Effector memory CD4-positive, alpha-beta T cell (primary cell): ENCODE measurements at places on chromosomes 12 and 14.

- DNase-seq: no peak
- no peaks in the 10 kb centered on the region for H3K4me1 ChIP-seq
- no peaks in the 10 kb centered on the region for H3K27me3 ChIP-seq
- no peak overlapping the region for H3K27ac ChIP-seq
These were observed 170.4 kb downstream of the PRKD1 start for GRCh38 chr14:29757188-29757680.

GRCh38 chr14:72892879-72893635 is 844 bp downstream of the DPF3 start:
- no peak overlapping the region for H3K27ac ChIP-seq
- H3K4me1 ChIP-seq: peaks cover 10% of the 10 kb centered on the region
- peak overlapping the region; percentile 91 for H3K4me3 ChIP-seq
- no peak for DNase-seq
- H3K27me3 ChIP-seq: peaks cover 18% of the 10 kb centered on the region
- H3K36me3 ChIP-seq: no peaks in the 10 kb centered on the region

DNA sequence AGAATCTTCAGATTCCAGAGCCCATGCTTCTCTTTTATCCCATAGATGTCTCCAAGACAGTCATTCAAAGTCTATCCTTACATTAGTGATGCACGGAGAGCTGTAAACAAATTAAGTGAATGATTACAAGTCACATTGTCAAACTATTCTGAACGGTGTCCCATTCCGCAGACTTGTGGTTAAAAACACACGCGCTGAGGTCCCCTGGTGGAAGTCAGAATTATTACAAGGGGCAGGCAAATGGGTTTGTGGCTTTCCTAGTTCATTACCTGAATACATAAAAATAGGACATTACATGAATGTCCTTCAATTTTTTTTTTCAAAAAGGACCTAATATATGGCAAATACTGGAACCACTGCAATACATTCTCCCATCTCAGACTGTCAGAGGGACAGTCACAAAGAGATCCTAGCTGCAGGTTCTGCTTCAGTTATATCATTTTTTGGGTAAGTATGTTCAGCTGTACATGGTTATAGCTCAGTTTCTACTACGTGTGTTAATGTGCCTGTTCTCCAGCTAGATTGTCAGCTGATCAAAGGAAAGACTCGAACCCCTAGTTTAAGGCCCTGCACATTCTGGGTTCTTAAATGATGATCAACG is 53.1 kb upstream of the STON2 start:
- H3K27ac ChIP-seq: no peak overlapping the region
- H3K36me3 ChIP-seq: no peaks in the 10 kb centered on the region
- H3K4me3 ChIP-seq: no peak overlapping the region
- H3K4me1 ChIP-seq: no peaks in the 10 kb centered on the region

DNA sequence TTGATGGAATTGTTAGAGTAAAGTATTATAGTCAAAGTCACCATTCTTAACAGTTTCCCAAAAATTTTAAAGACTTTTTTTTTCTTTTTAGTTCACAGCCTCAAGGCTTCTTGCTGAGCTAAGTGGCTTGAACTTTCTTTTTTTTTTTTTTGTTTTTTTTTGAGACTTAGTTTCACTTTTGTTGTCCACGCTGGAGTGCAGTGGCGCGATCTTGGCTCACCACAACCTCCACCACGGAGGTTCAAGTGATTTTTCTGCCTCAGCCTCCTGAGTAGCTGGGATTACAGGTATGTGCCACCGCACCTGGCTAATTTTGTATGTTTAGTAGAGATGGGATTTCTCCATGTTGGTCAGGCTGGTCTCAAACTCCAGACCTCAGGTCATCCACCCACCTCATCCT is 92.8 kb downstream of the SETD3 start:
- DNase-seq: no peak
- no peaks in the 10 kb centered on the region for H3K36me3 ChIP-seq
- H3K4me1 ChIP-seq: no peaks in the 10 kb centered on the region
- H3K27ac ChIP-seq: no peak overlapping the region
- H3K27me3 ChIP-seq: no peaks in the 10 kb centered on the region

DNA sequence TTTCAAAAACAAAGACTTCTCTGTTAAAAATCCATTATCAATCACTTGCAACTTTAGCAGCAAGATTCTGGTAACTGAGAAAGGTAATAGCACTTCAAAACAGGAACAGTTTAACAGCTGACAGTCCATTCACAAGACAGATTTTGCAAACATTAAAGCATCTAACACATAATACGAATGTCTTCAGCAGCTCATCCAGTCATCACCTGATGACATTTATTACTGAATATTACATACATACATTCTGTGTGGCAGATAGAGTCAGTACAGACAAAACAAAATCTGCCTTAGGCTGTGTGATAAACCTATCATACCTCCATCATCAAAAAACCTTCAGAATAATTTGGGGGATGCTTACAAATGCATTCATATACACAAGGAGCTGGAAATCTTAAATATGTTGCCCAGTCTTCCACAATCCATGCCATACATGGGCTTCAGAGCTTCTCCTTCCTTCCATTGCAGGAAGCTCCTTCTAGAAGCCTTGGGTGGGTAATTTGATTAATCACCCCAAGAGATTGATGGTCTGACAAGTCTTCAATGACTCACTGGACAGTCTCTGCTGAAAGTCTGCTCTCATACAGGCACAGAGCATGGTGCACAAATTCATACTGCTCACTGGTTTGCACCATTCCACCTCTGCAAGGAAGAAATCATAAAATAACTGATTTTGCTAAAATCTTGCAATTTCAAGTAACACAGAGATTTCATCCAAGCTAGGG is 1.6 kb upstream of the PTPRB start:
- no peak for DNase-seq
- no peak overlapping the region for H3K4me3 ChIP-seq
- no peaks in the 10 kb centered on the region for H3K36me3 ChIP-seq
- no peaks in the 10 kb centered on the region for H3K4me1 ChIP-seq

DNA sequence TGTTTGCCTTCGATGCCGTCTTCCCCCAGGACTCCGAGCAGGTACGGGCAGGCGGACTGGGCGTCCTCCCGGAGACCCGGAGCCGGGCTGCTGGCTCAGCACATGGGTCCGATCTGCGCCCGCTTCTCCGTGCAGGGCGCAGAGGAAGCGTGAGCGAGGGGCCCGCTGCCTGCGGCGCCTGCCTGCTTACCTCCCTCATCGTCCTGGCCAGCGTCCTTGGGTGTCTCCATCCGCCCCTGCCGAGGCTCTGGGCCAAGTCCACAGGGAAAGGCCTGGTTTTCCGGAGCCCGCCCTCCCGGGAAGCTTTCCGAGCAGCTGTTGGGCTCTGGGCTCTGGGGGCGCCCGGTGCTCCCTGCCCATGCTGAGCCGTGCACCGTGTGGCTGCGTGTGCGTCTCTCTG is 33.5 kb downstream of the KIF26A start:
- no peaks in the 10 kb centered on the region for H3K27me3 ChIP-seq
- no peak overlapping the region for H3K27ac ChIP-seq
- DNase-seq: no peak
- no peak overlapping the region for H3K4me3 ChIP-seq
- no peaks in the 10 kb centered on the region for H3K4me1 ChIP-seq
- no peaks in the 10 kb centered on the region for H3K36me3 ChIP-seq

DNA sequence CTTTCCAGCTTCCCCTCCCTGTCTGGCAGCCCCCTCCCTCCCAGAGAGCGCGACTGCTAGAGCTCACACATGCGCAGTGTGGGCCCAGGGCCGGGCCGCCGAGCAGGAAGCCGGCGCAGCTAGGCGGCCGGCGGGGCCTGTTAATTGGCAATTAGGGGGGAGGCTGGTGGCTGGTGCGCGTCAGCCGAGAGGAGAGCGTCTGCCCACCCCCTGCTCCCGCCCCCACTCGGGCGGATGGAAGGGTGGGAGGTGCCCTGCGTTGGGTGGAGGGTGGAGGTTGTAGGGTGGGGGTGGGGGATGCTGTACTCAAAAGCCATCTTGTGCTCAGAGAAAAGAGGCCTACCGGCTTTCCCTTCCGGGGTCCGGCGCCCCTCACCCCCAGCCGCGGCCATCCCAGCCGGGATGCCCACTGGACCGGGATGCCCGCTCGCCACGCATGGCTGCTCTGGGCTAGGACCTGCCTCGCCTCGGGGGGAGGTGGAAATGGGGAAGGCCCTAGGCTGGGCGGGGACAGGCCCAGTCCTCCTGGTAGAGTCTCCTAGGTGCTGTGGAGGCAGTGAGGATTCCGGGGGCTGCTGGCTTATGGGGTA is 9.2 kb downstream of the HOXC8 start:
- H3K27ac ChIP-seq: no peak overlapping the region
- H3K4me3 ChIP-seq: peak overlapping the region; percentile 37
- no peaks in the 10 kb centered on the region for H3K36me3 ChIP-seq
- DNase-seq: peak; percentile 49
- H3K27me3 ChIP-seq: peaks cover 78% of the 10 kb centered on the region

DNA sequence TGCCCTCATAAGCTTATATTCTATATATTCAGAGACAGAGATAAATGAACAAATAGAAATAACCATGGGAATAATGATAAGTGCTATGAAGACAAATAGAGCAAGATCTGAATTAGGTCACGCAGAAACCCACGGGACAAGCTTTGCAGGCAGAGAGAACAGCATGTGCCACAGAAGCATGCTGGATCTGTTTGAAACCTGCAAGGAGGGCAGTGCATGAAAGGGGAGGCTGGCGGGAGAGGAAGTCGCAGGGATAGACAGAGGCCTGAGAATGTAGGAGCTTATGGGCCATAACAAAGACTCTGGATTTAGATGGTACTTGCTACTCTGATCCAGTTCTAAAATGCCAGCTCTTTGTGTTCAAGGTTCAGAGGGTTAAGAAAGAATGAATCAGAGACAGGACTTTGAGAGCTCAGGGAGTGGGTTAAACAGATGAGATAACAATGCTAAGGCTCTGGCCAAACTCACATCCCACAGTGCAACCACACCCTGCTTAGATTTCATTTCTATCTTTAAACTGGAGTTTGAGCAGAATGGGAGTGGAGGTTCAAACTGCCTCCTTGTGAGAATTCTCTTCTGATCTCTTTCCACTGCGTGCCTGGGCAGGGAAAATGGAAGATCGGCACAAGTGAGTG is 49.2 kb upstream of the PPP1R12A start:
- H3K4me3 ChIP-seq: no peak overlapping the region
- no peaks in the 10 kb centered on the region for H3K36me3 ChIP-seq
- no peak overlapping the region for H3K27ac ChIP-seq
- no peak for DNase-seq

- H3K4me3 ChIP-seq: no peak overlapping the region
- H3K4me1 ChIP-seq: no peaks in the 10 kb centered on the region
- H3K27me3 ChIP-seq: no peaks in the 10 kb centered on the region
- DNase-seq: no peak
- no peaks in the 10 kb centered on the region for H3K36me3 ChIP-seq
- no peak overlapping the region for H3K27ac ChIP-seq
These were observed 439.8 kb upstream of the OR4E1 start for GRCh38 chr14:22113401-22113800.

DNA sequence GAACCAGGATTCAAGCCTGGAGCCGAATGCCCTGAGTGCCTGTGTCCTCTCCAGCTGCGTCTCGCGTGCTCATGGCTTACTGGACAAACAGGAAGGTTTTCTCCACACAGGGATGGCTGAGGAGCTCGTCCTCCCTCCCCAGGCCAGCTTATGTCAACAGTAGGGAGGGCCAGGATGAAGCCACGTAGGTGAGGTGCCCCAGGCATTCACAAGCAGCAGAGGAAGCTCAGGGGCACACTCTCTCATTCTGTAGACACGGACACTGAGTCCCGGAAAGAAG is 49.3 kb downstream of the TRPV4 start:
- no peak overlapping the region for H3K4me3 ChIP-seq
- H3K36me3 ChIP-seq: no peaks in the 10 kb centered on the region
- DNase-seq: no peak

GRCh38 chr12:40784102-40784501 is 91.9 kb downstream of the CNTN1 start:
- no peaks in the 10 kb centered on the region for H3K4me1 ChIP-seq
- H3K36me3 ChIP-seq: no peaks in the 10 kb centered on the region
- no peak overlapping the region for H3K4me3 ChIP-seq
- H3K27me3 ChIP-seq: no peaks in the 10 kb centered on the region

GRCh38 chr12:42985506-42985905 is 396.0 kb upstream of the PRICKLE1 start:
- no peaks in the 10 kb centered on the region for H3K4me1 ChIP-seq
- no peaks in the 10 kb centered on the region for H3K27me3 ChIP-seq
